NCI-H187 treated with DMSO at 0.1 percent for 48 hours (cell line): ENCODE measurements at places on chromosomes 3 and 15.

DNA sequence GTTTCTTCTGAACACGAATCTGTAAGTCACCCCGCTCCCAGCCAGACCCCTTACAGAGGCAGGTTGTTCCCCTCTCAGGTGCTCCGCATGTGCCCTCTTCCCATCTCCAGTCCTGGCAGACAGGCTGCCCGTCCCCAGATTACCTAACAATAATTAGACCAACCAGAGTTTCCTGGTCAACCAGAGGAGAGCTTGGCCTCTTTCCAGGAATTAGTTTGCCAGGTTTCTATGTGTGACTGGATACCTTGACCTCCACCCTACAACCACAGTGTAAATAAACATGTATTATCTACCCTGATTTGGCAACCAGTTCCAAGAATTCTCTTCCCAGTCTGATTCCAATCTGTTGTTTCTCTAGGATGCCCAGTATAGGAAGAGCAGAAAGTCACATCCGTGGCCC lies 178.0 kb upstream of the UMPS start:
- no peak for DNase-seq

- DNase-seq: no peak
These were observed 53.9 kb downstream of the CALML4 start for GRCh38 chr15:68151277-68151676.

- DNase-seq: no peak
These were observed 18.1 kb downstream of the CSPG4 start for GRCh38 chr15:75694241-75695182.

DNA sequence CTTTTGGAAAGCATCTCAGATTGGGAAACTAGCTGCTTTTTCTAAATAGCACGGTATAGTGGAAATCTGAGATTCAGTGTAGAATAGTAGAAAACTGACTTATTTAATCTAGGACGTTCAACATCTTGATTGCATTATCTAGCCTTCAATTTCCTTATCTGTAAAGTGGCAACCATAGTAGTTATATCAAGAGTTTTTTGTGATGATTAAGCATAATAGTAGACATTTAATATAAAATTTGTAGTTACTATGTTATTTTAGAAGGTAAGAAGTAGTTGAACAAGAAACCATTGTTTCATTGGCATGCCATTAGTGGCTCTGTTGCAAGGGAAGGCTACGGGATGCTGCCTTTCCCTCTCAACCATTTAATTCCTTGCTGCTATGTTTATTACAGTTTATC lies 367.3 kb downstream of the NAALADL2 start:
- no peak for DNase-seq

GRCh38 chr15:44729408-44730127 lies 6.8 kb upstream of the TRIM69 start:
- no peak for DNase-seq

DNA sequence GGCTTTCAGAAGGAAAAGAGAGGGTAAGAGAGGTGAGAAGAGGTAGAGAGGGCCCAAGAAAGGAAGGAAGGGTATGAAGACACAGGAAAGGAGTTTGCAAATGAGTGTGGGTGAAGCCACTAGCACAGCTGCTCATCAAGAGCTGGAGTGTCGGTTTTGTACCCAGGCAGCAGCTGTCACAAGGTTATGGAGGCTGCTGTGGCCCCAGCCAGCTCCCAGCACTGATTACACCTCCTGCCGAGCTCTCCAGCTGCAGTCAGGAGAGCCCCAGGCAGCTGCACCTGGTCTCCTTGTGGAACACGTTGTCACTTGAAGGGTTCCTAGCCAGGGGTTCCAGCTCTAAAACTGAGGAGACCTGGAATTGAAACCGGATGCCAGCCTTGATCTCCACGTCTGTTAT lies 60.4 kb upstream of the CHD2 start:
- DNase-seq: peak; percentile 84

DNA sequence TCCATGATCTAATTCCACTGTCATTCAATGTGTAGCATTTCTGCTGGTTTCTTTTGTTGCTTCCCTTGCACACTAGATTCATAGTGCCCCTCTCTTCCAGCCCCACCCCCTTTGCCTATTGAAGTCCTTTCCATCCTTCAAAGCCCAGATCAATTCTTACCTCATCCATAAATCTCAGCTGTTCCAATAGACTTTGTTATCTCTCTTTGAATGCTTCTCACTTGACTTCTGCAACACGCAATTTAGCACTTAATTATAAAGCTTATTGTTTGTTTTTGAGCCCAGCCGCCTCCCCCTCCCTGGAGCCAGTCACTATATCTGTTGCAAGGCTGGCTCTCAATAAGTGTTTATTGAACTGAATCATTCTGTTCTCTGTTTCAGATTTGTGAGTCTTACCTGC lies 174.6 kb upstream of the TBL1XR1 start:
- DNase-seq: no peak

DNA sequence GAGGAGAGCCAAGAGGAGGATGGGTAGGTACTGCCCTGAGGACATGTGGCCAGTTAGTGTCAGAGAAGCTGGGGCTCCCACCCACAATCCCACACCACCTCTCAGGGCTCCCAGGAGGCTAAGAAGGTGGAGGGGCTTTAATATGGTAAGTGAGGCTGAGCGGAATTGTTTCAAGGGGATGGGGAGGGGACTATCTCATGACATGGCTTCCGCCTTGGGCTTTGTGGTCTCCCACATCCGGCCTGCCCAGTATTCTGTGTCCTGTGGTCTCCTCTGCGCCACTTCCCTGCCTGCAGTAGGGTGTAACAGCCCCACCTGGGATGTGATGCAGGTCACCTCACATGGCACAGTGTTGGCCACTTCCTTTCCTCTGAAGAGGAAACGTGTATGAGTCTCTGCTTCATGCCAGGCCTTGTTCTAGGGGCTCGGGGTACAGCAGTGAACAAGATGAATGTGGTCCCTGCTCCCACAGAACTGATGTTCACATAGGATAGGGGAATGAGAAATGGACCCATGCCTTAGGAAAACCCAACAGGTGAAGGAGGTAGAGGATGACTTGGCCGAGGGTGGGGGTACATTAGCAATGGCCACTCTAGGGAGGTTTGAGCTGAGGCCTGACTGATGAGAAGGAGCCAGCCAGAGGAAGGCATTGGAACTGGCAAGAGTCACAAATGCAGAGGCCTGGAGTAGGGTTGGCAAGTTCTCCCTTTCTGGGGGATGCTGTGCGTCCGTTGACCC lies 3.2 kb downstream of the NEIL1 start:
- DNase-seq: no peak
